Stimulated activated CD4-positive, alpha-beta T cell treated with anti-CD3 and anti-CD28 coated beads, Interleukin-1b, Interleukin-23, amount 100 ng/mL, for 48 hours (primary cell): ENCODE measurements at places on chromosomes 1 and 21.

- DNase-seq = no peak
These were observed 93.4 kb upstream of the KCNE2 start for GRCh38 chr21:34270411-34270810.

GRCh38 chr1:1128454-1129139 is 12.7 kb upstream of the C1orf159 start:
- no peak for DNase-seq

GRCh38 chr1:63955370-63956145 is 181.7 kb downstream of the ROR1 start:
- DNase-seq = no peak

GRCh38 chr1:6170742-6171201 is 9.3 kb downstream of the CHD5 start:
- DNase-seq = no peak

- DNase-seq = no peak
These were observed 193.9 kb downstream of the FMN2 start for GRCh38 chr1:240285540-240285939.

DNA sequence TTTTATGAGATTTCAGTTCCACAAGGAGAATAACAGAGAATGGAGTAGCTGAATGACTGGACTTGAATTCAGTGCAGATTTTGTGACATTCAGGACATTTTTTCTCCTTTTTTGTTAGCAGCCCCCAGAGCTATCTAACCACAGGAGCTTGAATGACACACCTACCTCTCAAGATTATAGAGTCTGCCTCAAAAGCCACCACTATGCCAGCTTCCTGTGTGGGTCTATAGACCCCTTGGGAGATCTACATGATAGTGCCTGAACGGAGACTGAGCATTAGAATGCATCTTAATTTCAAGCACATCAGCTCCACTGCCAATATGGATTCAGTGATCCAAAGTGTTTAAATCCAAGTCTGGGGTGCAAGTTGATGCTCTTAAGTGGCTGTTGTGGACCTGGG is 74.4 kb upstream of the ZNF648 start:
- no peak for DNase-seq

DNA sequence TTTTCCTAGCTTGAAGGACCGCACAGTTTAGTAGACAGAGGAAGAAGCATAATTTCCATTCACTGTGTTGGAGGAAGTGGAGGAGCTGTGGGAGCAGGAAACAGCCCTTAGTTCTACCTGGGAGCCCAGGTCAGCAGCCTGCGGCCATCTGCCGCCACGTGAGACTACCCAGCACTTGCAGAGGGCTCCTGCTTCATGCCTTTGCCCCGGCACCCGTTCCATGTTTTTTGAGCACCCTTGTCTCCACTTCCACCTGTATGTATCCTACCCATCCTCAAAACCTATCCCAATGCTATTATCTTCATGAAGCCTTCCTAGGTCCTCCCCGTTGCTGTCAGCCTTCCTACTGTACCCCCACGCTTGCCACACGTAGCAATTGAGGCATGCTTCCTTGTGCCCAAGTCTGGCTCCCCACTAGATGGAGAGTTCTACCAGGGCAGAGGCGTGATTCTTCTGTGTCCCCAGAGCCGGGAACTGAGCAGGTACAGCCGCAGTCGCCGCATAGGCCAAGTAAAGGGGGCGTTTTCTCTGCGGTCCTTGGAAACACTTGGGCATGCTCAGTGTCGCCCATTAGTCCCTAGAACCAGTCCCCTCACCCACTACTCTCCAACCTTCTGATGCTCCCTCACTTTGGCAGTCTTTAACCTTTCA is 1.9 kb downstream of the SLC6A9 start:
- DNase-seq = no peak

GRCh38 chr1:185656663-185657062 is 77.5 kb upstream of the HMCN1 start:
- DNase-seq = no peak

GRCh38 chr1:20590306-20590777 is 1.4 kb downstream of the CDA start:
- DNase-seq = no peak

DNA sequence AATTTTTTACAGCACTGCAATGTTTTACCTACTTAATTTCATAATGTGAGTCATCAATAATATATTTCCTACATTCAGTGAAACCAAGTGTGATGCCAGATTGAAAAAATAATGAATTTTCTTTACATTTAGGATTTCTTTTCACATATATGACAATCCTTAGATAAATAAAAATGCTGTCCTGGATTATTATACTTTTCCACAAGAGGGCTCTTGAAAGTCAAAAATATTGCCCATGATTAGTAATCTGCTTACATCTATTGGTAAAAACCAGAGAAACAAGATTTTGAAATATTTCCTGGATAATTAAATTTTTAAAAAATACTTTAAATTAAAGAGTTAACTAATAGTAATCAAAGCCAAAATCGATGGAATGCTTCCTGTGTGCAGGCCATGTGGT is 86.8 kb upstream of the PLPPR4 start:
- DNase-seq = no peak

DNA sequence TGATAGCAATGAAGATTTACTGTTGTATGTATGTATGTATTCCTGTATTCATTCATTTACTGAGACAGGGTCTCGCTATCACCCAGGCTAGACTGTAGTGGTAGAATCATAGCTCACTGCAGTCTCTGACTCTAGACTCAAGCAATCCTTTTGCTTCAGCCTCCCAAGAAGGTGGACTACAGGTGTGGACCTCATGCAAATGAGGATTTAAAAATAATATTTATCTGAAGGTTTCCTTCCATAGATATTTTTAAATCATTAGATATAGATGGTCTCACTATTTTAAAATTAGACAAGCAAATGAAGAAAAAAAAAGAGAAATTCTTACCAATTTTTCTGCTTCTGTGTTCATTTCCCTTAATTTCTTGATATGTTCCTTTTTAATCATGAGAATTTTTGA is 27.0 kb downstream of the MIXL1 start:
- no peak for DNase-seq

DNA sequence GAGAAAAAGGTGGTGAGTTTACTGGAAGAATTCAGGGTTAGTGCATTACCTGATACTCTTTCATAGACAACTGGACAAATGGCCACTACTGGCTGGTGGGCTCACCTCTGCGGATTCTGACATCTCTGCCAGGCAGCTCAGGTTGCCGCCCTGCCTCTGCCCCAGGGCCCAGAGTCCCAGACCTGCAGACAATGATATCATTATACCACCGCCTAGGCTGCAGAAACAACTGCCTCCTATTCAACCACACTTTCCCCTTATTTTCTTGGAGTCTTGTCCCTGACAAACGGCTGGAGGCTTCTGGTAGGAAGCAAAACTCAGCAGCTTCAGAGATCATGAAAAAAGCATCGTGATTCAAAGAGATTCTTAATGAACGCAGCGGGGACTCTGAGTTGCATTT is 37.0 kb downstream of the IRF2BP2 start:
- no peak for DNase-seq

DNA sequence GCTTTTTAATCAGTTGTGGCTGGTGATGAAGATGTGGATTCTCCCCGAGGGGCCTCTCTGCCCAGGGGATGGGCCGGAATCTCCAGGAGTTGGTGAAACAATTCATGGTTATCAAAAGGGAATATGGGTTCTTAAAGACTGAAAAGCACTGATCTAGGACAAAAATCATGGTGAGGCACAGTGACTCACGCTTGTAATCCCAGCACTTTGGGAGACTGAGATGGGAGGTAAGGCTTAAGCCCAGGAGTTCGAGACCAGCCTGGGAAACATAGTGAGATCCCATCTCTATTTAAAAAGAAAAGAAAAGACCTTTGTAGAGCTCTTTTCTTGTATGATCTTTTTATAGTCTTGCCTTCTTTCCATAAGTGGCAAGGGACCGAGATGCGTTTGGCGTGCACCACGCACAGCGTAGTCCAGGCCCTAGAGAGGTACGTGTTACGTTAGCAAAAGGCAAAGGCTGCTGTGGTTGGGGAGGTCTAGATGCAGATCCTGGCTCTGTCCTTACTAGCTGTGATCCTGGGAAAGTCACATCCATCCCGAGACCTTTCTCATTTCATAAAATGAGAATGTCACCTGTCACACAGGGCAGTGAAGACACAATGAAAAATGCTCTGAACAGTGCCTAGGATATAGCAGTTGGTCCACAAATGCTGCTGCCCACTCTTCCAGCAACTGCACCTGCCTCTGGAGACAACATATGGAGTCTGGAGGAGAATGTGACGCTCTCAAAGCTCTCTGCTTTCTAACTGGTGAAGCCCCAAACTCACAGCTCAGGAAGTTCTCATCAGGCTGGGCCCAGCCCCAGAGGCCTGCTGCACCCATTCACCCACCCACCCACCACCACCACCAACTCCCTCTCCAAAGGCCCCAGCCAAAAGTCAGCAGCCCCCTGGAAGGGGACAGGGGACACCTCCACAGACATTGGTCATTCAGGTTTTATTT is 54.8 kb downstream of the KIF21B start:
- no peak for DNase-seq

DNA sequence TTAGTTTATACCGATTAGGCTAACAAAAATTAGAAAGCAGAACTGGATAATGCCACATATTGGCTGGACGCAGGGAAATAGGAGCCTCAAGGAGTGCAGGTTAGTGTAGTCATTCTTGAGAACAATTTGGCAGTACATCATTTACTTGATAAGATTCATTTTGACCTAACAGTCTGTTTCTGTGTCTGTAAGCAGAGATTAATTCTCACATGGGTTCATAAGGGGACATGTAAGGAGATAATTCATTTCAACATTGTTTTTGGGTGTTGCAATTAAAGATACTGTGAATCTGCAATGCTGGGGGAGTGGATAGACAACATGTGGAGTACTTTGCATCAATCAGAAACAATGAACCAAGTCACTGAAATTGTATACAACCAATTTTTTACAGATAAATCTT is 32.0 kb downstream of the AGO3 start:
- DNase-seq = no peak

- no peak for DNase-seq
These were observed 16.5 kb downstream of the ADAM30 start for GRCh38 chr1:119879510-119880434.

GRCh38 chr1:93446837-93447451 is 974 bp upstream of the FNBP1L start:
- no peak for DNase-seq

- DNase-seq = no peak
These were observed 92.9 kb upstream of the PPM1J start for GRCh38 chr1:112807999-112808398.
